ENCODE measurements at places on chromosomes 4 and X. TPM values are rescaled to one million over a fixed set of nuclear protein-coding genes. Genes with fewer than 3 reads are reported as not detected.

NXF2B gene
- total RNA-seq, result not detected

DNA sequence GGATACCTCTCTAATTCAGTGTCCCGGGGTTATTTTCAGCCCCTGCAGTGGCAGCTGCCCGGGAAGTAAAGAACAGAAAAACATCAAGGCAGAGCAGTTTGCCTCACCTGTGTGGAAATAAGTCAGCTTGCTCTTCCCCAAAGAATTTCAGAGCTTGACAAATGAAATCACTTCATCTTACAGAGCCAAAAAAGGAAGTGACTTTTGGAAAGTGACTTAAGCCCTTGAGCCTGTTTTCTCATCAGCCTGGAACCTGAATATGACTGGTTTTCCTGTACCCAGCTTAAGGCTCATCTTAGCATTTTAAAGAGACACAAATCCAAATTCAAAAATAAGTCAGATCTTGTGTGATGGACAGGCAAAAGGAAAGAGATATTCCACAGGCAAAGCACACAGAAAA lies 211.6 kb downstream of the RCHY1 start:
- no peak for DNase-seq

GRCh38 chr4:3675251-3676115 lies 90.7 kb upstream of the ADRA2C start:
- no peak for DNase-seq

PLAC8 gene
- total RNA-seq, result 222 TPM

CCNA2 gene
- total RNA-seq, result 1.3 TPM

DNA sequence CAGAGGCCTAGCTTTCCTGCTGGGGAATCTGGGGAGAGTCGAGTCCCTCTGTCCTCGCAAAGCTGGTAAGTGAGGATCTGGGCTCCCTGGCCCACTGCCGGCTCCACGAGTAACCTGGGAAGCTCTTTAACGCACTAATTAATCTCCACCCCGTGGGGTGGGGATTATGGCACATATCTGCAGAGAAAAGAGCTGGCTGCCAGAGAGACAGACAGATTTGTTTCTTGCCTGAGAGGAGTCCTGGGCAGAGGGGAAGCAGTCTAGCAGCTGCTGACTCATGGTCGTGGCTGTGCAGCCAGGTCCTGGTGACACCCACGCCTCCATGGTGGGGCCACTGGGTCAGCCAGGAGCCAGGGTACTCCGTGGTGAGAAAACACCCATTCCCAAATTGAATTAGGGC lies 14.0 kb downstream of the SORCS2 start:
- no peak for DNase-seq

- no peak for DNase-seq
Observed at GRCh38 chr4:152805818-152806217, 26.1 kb downstream of the ARFIP1 start.

DNA sequence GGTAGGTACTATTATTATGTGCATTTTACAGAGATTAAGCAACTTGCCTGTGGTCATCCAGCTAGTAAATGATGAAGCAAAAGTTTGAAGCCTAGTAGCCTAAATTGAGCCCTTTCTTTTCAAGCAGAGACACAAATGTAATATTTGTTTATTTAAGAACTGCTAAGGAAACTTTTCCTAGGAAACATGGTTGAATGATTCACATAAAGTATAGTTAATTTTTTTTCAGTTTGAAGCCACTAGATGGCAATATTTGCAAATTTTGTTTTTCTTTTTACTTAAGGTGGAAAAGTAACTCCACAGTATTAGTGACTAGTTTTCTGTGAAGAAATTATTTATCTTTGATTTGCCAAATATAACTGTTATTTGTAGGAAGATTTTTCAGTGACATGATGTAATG lies 52.8 kb upstream of the ANKRD17 start:
- no peak for DNase-seq

- no peak for DNase-seq
Observed at GRCh38 chr4:2286904-2287593, 25.1 kb upstream of the MXD4 start.

- no peak for DNase-seq
Observed at GRCh38 chr4:188109157-188109755, at the start of gene TRIML2. Gene TRIML2, minus strand, starts transcription at chr4:188109603. Its CDS starts 4,235 bp downstream, at chr4:188105368.

AKAP14 gene
- not detected for total RNA-seq

- DNase-seq, result no peak
Observed at GRCh38 chr4:102219129-102219528, 126.2 kb downstream of the SLC39A8 start.

GRCh38 chrX:15814771-15815365 lies 24.6 kb downstream of the ZRSR2 start:
- DNase-seq, result no peak

DNA sequence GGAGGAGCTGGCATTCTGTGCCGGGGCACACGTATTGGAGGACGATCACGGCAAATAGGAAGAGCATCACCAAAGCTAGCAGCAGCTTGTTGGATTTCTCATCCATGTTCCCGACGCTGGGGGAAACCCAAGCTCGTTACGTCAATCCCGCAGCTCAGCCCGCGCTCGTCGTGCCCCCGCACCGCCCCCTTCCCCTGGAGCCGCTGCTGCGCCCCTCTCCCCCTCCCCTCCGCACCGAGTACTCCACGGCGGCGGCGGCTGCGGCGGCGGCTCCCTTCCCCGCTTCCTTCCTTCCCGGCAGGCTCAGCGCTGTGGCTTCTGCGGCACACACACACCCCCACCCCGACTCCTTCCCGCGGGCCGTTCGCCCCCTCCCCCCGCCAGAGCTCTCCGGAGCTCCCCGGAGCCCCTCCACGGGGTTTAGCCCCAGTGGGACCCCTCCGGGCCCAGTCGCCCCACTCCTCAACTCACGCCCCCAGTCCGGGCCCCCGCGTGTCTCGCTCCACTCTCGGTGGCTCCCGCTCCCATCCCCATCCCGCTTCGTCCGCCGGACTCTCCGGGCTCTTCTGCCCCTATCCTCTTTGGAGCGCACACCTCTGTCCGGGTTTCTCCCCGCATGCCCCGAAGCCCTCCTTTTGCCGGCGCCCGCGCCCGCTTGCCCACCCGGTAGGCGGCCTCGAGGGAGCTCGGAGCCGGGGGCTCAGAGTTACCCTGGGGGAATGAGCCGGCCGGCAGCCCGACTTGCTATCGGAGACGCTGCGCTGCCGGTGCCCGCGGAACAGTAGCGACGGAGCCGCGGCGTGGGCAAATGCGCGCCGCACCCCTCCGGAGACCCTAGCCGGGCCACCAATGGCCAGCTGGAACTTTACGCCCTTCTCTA lies 978 bp downstream of the HS6ST2 start:
- DNase-seq, result no peak

RAB40AL gene
- 0.96 TPM for total RNA-seq

GRCh38 chrX:13474164-13474516 lies 95.3 kb upstream of the EGFL6 start:
- no peak for DNase-seq
